NCI-H345 (cell line): ENCODE measurements at places on chromosomes 16 and 17.

GRCh38 chr16:49560004-49560830 lies 186.6 kb downstream of the C16orf78 start:
- DNase-seq = no peak

DNA sequence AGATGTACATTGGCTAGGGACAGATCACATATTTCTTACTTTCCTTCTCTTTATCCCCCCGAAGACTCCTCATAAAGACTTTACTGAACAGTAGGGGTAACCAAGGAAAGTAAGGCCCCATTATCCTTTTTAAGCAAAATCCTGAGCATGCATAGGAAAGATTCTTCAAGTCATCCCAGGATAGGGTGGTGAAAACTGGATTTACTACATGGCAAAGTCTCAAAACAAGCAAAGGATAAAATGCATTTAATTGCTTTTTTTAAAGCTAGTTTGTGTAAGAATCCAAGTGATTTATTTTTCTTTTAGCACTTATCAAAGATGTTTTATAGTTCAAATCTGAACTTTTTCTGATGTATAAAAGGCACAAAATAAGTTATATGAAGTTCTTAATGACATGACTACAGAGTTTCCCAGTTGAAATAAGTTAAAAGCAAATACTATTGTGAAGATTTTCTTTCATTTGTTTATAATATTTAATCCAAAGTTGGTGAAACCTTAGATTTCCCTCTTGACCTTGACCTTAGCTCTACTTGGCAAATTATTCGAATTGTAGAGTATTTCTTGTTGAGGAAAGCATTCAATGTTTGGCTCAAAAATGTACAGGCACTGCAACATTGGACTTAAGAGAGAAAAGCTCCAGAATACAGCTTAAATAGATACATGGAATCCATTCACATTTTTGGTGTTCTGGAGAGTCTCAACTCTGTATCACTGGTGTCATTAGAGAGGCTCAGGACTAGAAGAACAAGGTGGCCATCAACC lies 104.3 kb downstream of the ABCA8 start:
- DNase-seq = no peak

- DNase-seq = no peak
These were observed 23.0 kb downstream of the ZNF200 start for GRCh38 chr16:3212006-3212405.

- no peak for DNase-seq
These were observed 32.9 kb upstream of the NPTX1 start for GRCh38 chr17:80509311-80509710.

DNA sequence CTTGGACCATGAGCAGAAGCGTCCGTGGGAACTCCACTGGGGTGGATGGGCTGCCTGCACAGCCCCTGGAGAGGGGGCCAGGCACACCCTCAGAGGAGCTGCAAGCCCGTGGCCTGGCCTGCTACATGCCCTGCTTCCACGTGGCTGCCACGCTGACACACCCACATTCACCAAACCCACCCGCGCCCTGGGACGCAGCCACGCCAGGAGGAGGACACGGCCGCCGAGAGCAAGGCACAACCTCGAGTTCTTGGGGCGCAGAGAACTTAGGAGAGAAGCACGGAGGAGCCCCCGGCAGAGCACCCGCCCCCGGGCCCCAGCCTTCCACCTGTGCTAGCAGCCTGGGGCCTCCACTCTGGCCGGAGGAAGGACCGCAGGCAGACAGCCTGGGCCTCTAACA lies 18.8 kb downstream of the CASKIN1 start:
- no peak for DNase-seq

- DNase-seq = no peak
These were observed 31.5 kb downstream of the NLK start for GRCh38 chr17:28074010-28074409.
